ENCODE measurements at places on chromosomes 5 and 9.

- peak; percentile 26 for ATAC-seq
These were observed 3.4 kb downstream of the LRRC70 start for GRCh38 chr5:62581836-62582597.

GRCh38 chr5:36894954-36895353, 18.4 kb downstream of the NIPBL start:
- ATAC-seq = no peak

- ATAC-seq = no peak
These were observed 10.0 kb upstream of the HDHD3 start for GRCh38 chr9:113386571-113387393.

- ATAC-seq = no peak
These were observed 37.9 kb downstream of the SLC6A7 start for GRCh38 chr5:150227606-150228273.

GRCh38 chr9:4475301-4475700, 15.0 kb upstream of the SLC1A1 start:
- no peak for ATAC-seq

- no peak for ATAC-seq
These were observed 76.6 kb upstream of the NTRK2 start for GRCh38 chr9:84592918-84593317.

GRCh38 chr5:80686757-80687156, 32.0 kb upstream of the DHFR start:
- no peak for ATAC-seq

GRCh38 chr9:107292821-107293542, 9.9 kb downstream of the RAD23B start:
- peak; percentile 59 for ATAC-seq

DNA sequence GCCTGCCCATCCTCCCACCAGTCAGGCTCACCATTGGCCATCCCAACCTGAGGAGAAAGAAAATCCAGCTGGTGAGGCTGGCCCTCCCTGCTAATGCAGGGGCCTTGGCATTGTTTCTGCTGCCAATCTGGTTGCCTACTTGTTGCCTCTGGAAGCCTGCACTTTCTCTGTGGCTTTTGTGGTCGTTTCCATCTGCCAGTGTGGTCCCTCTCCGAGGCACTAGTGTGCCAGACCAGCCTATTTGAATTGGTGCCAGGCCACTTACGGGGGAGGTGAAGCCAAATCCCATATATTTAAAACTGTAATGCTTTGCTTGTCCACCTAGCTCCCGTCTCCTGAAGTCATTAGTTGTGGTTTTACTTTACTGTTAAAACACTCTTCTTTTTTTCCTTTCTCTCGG, 213.4 kb upstream of the ADAMTSL1 start:
- ATAC-seq = no peak

DNA sequence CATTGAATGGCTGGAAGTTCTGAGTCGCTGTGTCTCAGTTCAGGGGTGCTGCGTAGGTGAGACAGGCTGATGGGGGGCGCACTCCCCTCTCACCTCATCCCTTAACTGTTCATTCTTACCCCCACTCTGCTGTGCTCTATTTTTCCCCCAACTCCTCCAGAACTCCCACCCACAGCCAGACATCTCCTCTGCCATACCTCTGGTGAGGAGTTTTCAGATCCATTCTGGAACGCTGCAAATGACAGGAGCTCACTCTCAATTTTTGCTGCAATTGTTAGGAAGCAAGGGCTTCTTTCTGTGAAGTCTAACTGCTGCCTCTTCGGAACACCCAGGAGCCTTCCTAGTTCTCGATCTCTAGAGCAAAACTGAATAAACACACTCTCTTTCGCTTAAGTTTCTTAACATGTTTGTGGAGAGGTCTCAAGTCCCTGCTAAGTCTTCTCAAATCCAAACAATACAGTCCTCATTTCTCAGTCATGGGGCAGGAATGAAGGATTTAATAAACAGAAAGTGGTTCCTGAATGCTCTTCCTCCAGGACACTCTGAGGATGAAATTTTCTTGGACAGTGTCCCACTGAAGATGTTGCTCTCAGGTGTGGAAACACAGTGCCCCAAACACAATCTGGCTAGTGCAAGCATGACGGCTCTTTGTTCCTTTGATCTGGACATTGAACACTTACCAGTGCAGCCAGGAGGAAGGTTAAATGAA, 387.7 kb downstream of the KDM4C start:
- no peak for ATAC-seq

- no peak for ATAC-seq
These were observed 64.5 kb downstream of the C9orf152 start for GRCh38 chr9:110143485-110143884.

DNA sequence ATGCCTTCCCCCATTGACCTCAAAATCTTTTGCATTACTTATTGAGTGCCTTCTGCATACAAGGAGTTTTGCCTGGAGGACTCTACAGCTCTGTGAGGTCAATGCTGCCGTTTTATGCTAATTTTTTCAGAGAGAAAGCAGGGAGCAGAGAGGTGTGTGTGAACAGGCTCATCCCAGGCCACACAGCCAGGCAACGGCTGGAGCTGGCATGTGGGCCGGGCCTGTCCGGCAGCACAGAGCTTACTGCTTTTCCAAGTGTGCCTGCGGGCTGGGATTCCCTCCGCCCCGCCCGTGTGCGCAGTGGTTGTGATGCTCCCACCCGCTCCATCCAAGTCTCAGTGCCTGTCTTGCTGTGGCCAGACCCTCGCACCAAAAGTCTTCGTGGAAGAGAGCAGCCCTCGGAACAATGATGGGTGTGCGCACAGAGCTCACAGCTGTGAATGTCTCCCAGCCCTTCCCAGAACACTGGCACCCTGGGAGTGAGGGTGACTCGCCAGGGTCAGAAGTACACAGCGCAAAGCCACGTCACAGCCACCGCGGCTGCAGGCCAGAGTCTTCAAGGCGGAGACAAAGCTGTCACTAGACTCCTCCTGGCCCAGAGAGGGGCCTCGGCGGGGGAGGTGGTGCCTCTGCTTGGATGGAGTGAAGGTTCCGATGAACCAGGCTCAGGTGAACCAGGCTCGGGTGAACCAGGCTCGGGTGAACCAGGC, 82.8 kb downstream of the COL5A1 start:
- peak; percentile 89 for ATAC-seq

GRCh38 chr5:76445063-76445462, 42.0 kb downstream of the IQGAP2 start:
- ATAC-seq = no peak

GRCh38 chr5:171205375-171205774, 103.7 kb upstream of the TLX3 start:
- no peak for ATAC-seq

GRCh38 chr5:125046838-125047237, 300.4 kb upstream of the ZNF608 start:
- no peak for ATAC-seq

DNA sequence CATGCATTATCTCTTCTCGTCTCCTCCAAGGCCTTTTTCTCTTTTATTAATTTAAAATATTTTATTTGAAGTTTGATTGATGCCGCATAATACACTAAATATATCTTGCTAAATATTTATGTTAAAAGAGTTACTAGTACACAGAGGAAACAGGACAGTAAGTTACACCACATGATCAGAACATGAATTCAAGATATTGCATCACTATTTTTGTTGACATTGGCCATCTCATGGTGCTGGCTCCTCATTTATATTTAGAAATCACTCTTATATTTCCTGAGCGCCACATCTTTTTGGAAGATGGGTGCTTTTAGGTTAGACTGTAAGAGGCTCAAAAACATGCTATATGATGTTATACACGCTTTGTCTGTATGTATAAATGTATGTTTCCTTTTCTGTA, 23.0 kb downstream of the SPEF2 start:
- ATAC-seq = no peak

GRCh38 chr9:3177146-3177761, 333.4 kb upstream of the PUM3 start:
- no peak for ATAC-seq

DNA sequence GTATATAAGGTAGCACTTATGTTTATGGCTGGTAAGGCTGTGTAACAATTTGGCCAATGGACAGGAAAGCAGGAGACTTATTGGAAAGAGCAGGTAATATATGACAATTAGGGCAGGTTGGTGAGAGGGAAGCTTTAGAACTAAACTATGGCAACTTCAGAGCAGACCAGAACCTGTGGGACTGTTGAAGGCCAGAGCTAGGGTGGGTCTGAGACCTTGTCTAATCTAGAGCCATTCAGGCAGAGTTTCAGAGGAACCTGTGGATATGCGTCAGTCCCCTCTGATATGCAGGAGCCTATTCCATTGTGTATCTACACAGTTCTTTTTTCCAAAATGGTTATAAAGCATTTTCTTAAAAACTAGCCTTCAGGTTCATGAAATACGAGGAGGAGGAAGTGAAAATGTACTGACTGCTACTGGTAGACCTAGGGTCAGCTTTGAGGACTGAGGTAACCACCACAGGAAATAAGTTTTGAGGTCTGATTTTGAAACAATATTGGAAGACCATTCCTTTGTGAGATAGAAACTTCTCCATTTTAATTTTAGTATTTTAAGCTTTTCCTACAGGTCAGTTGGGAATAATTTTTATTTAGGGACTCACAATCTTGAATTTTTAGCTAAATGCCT, 37.6 kb downstream of the ELL2 start:
- ATAC-seq = no peak

GRCh38 chr9:81716409-81716808, 27.1 kb upstream of the TLE1 start:
- ATAC-seq = no peak

DNA sequence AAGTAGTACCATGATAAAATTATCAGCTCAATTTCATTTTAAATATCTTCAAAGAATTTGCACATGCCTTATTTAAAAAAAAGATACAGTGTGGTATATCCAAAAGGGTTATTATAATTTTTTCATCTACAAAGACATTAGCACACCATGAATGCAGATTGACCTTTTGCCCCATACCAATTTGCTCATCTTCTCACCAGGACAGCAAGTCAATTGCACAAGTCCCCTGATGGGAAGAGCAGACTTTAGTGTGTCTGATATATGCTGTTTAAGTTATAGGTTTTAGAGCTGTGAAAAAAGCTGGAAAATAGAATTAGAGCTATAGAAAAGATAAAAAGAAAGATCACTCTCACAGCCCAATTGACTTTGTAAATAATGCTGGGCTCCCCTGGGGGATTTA, 325.8 kb upstream of the CDH6 start:
- ATAC-seq = no peak

- ATAC-seq = no peak
These were observed 2.9 kb upstream of the KLF4 start for GRCh38 chr9:107492381-107492970.

DNA sequence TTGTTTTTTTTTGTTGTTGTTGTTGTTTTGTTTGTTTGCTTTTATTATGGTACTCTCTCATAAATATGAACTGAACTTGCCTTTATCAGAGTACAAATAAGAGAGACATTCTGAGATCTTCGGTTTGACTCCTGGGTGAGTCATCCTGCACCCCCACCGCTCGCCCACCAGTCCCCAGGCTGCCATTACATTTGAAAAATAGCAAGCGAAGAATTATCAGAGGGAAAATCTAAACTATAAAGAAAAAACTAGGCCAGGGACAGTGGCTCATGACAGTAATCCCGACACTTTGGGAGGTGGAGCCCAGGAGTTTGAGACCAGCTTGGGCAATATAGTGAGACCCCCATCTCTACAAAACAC, 122.1 kb upstream of the MAP3K1 start:
- no peak for ATAC-seq

GRCh38 chr9:82147798-82148425, 159.3 kb downstream of the SPATA31D1 start:
- ATAC-seq = no peak

DNA sequence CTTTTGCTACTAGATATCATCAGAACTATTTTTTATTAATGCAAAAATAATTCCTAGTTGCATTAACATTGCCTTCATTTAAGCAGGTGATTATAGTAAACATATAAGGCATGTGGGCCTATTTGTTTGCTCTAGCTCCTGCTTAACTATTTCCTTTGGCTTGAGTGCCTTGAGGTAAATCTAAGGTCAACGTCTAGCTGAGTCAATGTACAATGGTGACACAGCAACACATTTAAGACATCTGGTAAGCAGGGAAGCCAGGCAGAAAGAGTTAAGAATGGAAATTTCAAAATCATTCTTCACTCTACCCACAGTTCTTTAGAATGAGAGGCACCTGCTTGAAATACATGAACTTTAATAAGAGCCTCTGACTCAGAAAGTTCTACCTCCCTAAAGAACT, 111.9 kb upstream of the FST start:
- ATAC-seq = no peak

- ATAC-seq = no peak
These were observed 19.0 kb upstream of the LPCAT1 start for GRCh38 chr5:1542781-1543180.

DNA sequence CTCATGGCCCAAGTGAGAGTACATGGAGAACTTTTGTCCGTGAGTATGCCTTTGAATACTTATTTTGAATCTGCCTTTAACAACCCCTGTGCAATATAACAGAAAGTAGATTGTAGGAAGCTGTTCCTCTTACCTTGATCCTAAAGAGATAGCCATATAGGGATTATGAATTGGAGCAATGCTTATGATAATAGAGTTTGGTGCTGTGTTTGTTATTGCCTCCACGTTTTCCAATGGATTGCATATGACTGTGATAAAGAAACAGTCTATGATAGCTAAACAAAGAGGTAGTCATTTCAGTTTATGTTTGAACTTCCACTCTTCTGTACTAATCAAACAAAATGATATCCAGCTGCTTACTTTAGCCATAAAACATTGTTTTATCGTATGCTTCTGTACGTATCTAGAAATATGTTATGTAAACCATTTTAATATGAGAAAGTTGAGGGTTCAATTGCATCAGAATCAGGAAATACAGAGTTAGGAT, 199.6 kb upstream of the RGMB start:
- no peak for ATAC-seq

DNA sequence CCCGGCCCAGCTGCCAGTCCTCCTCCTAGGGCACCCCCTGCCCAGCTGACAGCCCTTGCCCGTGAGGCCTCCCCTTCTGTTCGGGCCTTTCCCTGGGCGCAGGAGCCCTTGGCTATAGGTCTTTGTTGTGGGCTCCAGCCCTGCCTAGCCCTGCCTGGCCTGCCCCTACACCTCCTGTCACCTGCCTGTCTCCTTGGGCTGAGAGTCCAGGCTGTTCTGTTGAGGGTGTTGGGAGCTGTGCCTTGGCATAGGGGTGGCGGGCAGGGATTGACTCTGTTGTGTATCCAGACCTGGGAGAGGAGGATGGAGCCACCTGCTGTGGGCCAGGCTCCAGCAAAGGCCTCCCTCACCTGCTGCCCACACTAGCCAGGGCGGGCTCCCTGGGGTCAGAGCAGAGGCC, 11.6 kb downstream of the FCN2 start:
- no peak for ATAC-seq

GRCh38 chr9:36341936-36342577, 58.0 kb downstream of the RNF38 start:
- no peak for ATAC-seq

GRCh38 chr9:1202512-1203280, 152.5 kb downstream of the DMRT2 start:
- peak; percentile 18 for ATAC-seq
